NB4 (cell line): ENCODE measurements at places on chromosomes 12 and 14.
A peak's percentile ranks its signal among the peaks of the same experiment; 100 is the strongest.

- DNase-seq = no peak
Observed at GRCh38 chr14:53620890-53621289, 335.7 kb downstream of the BMP4 start.

DNA sequence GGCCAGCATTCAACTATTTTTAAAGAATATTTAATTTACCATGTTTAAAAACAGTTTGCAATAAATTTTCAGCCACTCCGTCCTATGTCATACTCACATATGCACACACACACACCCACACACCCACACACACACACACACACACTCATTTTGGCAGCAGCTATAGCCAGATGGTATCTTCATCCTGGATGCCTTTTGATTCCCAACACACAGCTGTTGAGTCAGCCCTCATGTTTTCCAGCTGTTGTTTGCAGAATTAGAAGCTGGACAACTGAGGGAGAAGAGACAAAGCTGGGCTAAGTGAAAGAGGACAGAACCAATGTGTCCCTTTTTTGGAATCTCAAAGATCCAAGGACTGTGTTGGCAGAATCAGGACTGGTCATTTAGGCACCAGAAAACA is 80.0 kb upstream of the EGLN3 start:
- DNase-seq = no peak

- DNase-seq = peak; percentile 46
Observed at GRCh38 chr12:64746663-64747062, 12.5 kb downstream of the GNS start.

GRCh38 chr12:12803186-12803585 is 10.0 kb upstream of the DDX47 start:
- peak; percentile 68 for DNase-seq

DNA sequence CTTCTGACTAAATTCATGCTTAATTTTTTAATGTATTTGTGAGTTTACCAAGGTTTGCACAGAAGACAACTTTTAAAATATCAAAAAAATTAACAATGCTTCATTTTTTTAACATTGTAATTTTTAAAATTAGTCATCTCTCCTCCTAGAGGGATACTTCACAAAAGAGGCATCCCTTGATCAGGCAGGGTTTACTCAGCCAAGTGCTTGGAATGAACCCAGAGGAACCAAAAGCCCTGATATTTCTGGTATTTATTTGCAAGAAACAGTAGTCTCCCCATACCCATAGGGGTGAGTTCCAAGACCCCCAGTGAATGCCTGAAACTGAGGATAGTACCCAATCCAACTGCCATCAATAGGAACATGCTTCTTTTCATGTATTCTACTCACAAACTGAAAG is 52.5 kb downstream of the GARIN6 start:
- DNase-seq = no peak

DNA sequence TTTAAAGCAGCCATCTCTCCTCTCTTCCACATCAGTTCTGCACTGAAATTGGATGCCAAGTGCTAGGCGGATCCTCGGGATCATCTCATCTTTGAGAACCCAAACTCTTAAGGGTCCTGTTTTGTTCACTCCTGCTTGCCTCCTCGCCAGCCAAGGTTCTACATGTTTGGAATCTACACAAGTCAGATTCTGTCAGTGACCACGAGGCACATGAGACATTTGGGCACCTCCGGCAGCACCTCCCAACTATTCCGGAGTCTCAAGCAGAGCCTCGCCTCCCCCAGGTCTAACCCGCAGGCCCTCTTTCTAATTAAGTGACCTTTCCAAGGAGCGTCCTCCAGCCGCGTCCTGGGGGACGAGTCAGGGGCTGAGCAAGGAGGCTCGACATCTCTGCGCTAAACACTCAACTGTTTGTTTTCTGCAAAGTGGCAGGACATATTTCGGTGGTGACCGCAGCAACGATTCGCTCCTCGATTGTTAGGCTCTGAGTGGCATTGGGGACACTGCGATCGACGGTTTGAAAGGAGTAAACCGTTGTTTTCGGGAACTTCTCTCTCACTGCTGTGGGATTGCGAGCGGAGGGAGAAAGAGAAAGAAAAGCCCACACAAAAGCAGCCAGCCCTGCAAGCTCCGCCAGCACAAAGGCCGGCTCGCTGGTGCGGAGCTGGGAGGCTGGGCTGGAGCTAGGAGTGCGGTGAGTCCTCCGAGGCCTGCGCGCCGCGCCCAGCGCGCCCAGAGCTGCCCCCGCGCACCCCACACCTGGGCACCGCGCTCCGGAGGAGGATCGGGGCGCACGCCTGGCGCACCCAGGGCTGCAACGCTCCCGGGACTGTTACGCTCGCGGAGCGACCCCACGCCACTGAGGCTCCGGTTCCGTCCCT is 640 bp downstream of the ARMH4 start:
- DNase-seq = peak; percentile 28

GRCh38 chr12:77388445-77389265 is 323.3 kb upstream of the E2F7 start:
- DNase-seq = no peak

DNA sequence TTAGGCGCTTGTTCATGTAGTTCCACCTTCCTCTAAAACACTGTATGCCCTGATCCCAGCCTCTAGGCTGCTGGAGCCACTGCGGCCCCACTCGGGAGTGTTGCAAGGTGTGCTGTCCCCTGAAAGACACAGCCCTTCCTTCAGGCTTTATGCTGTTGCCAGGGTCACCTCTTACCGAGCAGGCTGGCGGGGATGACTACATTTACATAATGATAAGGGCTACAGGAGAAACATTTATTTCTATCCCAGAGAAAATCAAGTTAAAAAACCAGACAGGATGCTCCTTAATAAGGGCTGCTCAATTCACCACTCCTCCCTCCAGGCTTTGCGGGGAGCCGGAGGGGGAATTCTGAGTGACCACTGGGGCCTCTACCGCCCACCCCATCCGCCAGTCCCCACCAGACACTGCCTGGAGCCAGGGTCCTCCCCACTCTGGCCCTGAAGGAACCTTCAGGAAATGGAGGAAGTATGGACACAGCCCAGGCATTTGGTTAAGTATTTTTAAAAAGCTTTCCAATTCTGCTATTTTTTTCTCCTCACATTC is 200.6 kb downstream of the TTC7B start:
- no peak for DNase-seq

GRCh38 chr14:62921466-62921865 is 123.8 kb downstream of the KCNH5 start:
- DNase-seq = no peak

- DNase-seq = no peak
Observed at GRCh38 chr12:103626498-103626897, 39.4 kb downstream of the STAB2 start.

GRCh38 chr12:76936275-76937193 is 57.7 kb upstream of the CSRP2 start:
- DNase-seq = peak; percentile 4

DNA sequence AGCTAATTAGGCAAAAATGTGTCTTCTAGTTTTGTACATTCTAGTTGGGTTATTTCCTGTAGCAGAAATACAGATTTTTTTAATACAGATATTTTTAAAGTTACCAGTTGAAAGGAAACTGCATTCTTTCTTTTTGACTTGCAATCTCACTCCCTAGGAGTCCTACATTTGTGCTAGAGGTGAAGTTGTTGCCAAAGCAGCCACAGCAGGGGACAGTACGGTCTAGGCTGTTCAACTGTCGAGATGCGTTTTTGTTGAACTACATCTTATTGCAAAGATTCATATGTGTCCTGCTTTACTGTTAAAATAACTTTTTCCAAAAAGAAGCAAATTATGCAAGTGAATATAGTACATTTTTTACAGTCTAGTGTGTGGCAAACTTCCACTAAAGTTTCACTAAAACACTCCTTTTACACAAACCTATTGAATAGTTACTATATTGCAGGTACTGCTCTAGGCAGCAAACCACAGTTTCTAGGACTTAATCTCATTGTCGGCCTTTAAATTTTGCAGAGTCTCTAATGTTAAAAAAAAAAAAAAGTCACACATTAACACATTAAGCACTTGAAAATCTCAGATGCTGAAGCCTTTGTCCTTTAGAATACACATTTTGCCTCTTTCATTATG is 30.2 kb upstream of the SRGAP1 start:
- no peak for DNase-seq

- no peak for DNase-seq
Observed at GRCh38 chr12:25962932-25963525, 4.5 kb downstream of the RASSF8 start.

- DNase-seq = no peak
Observed at GRCh38 chr14:30748343-30748742, 126.0 kb upstream of the COCH start.

GRCh38 chr12:738712-739111 is 13.7 kb upstream of the WNK1 start:
- DNase-seq = no peak

DNA sequence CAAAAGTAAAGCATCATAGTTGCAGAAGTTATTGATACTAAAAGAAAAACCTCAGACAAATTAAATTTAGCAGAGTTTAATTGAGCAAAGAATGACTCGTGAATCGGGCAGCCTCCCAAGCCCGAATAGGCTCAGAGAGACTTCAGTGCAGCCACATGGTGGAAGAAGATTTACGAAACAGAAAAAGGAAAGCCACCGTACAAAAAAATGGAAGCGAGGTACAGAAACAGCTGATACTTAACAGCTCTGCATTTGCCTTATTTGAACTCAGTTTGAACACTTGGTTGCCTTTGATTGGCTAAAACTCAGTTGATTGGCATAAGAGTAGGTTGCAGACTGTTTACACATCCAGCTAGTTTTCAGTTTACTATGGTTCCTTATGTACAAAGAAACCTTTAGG is 12.9 kb downstream of the TTC9 start:
- DNase-seq = no peak

- peak; percentile 24 for DNase-seq
Observed at GRCh38 chr12:112294793-112295192, 87.4 kb downstream of the HECTD4 start.

DNA sequence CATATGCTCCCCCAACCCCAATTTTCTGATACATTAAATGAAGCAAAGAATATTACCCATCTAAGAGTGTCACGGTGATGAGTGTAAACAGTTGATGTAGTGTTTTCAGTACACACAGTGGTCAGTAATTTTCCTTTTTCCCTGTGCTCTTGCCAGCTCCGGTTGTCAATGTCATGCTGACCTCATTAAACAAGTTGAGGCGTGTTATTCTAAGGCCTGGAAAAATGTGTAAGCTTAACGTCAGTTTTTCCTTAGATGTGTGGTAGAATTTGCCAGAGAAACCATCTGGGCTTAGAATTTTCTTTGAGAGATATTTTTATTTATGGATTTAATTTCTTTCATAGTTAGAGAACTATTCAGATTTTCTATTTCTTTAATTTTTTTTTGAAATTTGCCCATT is 11.7 kb upstream of the SERPINA6 start:
- no peak for DNase-seq

DNA sequence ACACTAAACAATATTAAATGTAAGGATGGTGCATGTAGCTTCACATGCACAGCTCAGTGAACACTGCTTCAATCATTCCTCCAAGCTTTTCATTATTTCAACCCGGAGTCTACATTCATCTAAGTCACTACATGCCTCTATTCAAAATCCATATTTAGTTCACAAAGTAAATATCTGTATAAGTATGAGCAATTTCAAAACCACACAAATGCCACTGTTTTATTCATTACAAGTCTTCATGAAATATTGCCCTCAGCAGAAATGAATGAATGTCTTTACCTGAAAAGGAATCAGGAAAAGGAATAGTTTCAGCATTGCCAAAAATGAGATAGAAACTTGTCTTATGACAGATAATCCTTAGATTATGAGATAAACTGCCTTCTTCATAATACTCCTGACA is 149.4 kb downstream of the SLC38A4 start:
- DNase-seq = no peak

- DNase-seq = no peak
Observed at GRCh38 chr12:131902332-131903241, 8.2 kb downstream of the ULK1 start.
